Frontal cortex (tissue), 4 donors: ENCODE measurements at places on chromosomes 16 and 17. TPM values are rescaled to one million over a fixed set of nuclear protein-coding genes. Genes with fewer than 3 reads are reported as not detected.

GRCh38 chr17:5823219-5823618, 238.9 kb upstream of the NLRP1 start:
- DNase-seq, result no peak

The USH1G gene
- total RNA-seq, result 0.41 TPM

DNA sequence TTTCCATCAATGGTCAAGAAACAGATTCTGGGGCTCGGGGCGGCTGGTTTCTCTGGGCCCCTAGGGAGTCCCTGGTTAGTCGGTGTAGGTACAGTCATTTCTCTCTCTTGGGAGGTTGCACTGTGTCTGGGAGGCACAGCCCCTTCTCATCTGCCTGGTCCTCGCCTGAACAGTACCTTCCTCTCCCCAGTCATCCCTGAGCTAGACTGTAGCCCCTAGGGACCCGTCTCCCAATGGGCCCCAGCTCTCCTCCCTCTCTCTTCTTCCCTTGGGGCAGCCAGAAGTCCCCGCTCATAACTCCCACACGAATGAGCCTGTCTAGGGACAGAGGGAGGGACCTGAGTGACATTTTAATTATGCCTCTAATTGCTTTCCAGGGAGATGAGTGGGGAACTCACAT, 20.2 kb upstream of the CPSF4L start:
- DNase-seq, result no peak

The TMC5 gene
- 0.41 TPM for total RNA-seq

The PIMREG gene
- total RNA-seq, result 4.1 TPM

DNA sequence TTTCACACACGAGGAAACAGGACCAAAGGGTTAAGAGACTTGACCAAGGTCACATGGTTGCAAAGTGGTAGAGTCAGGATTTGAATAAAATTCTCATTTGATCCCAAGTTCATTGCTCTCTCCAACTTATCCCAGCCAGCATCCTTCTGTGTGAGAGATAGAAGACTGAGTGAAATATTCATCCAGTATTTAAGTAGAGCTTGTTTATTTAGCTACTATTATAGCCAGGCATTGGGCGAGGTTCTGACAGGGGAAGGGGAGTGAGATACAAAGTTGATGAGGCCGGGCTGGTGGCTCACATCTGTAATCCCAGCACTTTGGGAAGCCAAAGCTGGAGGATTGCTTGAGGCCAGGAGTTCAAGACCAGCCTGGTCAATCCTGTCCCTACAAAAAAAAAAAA, 4.4 kb downstream of the ITGAL start:
- DNase-seq, result no peak

The MILR1 gene
- 0.82 TPM for total RNA-seq

The VWA3A gene
- total RNA-seq, result 2.4 TPM

DNA sequence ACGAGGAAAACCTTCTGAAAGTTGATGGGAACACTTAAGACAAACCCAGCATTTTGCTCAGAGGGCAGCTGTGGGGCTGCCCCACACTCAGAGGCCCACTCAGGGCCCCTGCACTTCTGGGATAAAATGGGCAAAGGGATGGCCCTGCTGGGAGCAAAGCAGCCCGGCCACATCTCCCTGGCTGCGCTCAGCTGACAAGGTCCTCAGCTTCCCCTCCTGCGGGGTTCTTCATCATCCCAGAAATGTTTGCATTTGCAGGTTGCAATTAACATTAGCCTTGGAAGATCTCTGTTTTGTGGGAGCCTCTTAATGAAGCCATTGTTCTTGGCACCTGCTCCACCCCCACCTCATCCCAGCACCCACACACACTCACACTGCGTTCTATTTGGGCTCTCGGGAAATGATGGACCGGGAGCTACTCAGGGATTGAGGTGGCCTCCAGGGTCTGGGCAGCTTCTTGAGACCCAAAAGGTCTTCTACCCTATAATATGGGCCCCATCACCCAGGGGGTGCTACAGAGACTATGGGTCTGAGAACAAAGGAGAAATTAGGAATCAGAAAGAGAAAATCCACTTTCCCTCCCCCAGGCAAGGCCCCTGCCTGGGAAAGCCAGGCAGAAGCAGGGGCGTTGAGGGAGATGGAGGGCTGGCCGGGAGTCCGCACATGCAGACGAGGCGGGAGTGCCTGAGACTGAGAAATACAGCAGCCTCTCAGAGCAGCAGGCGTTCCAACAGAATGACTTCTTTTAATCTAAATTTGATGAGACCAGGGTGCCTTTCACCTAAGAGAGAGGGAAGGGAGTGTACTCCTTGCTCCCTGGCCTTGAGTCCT, 53.7 kb upstream of the RPL38 start:
- DNase-seq, result no peak
